Tibial artery (tissue), 4 donors: ENCODE measurements at places on chromosomes 11 and 22.

- DNase-seq: peak; percentile 88
Measured at GRCh38 chr11:12411806-12412727, 34.7 kb downstream of the PARVA start.

DNA sequence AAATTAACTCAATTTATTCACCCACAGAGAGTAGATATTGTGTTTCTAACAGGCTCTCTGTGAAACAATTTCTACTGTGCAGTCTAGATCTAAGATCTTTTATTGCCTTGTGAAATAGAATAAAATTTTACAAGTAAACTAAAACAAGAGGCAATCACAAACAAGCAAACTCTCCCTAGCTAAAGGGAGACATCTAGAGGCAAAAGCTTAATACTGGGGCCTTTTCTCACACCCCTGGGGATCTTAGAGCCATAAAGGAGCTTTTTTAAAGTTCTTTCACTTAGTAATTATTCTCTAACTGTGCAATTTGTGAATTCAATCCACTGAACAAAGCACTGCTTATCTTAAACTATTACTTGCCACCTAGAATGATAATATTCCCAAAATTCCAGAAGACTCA is 19.7 kb downstream of the ALG9 start:
- no peak for DNase-seq

GRCh38 chr11:132409573-132410355 is 1039.3 kb downstream of the NTM start:
- no peak for DNase-seq

DNA sequence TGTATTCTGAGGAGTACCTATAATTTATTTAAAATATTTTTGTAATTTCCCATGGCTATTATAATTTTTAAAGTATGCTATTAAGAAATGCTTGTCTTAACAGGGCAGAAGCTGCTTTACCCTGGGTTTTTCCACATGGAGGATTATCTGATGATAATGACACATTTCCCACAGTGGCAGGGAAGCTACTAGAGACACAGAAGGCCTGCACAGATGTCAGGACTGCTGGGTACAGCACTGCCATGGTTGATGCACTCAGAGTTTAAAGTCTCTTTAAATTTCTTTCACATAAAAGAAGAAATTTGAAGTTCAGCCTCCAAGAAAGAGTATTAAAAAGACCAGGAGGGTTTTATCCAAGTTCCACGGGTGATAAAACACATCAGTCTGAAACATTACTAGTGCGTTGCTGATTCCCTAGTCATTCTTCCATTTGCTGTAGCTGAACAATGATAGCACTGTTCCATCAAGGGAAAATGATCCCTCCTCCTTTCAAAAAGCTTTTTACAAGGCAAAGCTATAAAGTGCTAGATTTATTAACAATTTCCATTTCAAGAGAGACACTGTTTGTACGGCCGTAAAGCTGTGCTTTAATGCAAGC is 363.0 kb downstream of the CNTN5 start:
- DNase-seq: no peak

GRCh38 chr11:129785383-129786111 is 30.1 kb upstream of the TMEM45B start:
- DNase-seq: no peak

GRCh38 chr11:33214187-33214586 is 43.0 kb upstream of the HIPK3 start:
- no peak for DNase-seq

DNA sequence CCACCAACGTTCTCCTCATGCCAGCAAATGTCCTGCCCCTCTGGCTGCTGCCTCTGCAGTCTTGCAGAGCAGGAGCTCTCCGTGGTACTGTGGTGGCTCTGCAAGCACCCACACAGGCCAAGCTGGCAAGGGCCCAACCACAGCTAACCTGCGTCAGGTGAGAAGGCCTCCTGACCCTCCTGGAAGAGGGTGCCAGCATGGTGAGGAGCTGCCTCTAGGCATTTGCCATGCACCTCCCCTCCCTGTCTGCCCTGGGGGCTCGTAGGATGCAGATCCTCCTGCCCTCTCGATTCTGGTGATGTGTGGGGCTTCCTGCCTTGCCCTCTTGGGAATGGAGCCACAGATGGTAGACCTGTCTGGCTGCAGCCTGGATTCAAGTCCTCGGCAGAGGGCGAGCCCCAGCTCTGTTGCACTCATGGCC is 1408.8 kb downstream of the TBC1D22A start:
- no peak for DNase-seq

- no peak for DNase-seq
Measured at GRCh38 chr22:36901411-36902142, 11.9 kb upstream of the CSF2RB start.

- no peak for DNase-seq
Measured at GRCh38 chr11:27882066-27882697, 181.9 kb upstream of the BDNF start.

DNA sequence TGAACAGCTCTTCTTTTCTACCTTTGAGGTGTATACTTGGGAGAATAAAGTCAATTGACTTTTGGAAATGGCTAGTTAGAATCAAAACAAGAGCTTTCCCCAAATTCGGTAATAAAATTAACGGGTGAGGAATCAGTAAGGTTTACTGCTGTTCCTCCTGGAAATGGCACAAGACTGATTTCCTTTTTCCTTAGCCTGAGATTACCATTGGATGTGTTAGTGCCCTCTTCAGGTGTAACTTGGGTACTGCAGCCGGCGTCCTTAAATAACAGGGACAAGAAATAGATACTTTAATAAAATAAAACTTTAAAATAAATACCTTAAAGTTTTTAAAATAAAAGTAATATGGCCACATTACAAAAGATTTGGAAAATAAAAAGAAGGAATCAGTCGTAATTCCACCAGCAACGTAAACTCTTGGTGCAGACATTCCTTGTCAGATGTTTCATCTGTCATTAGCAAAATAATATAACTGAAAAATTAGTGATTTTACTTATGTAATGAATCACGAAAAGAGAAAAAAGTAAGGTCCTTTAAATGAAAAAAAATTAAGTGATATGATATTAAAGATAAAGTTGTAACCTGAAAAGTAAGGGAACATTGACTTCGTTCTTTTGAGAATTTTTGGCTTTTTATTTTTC is 29.7 kb downstream of the ZFTA start:
- peak; percentile 76 for DNase-seq

GRCh38 chr11:86797133-86797532 is 3.2 kb upstream of the PRSS23 start:
- DNase-seq: no peak

- DNase-seq: no peak
Measured at GRCh38 chr22:39468487-39469325, 11.9 kb downstream of the MGAT3 start.

DNA sequence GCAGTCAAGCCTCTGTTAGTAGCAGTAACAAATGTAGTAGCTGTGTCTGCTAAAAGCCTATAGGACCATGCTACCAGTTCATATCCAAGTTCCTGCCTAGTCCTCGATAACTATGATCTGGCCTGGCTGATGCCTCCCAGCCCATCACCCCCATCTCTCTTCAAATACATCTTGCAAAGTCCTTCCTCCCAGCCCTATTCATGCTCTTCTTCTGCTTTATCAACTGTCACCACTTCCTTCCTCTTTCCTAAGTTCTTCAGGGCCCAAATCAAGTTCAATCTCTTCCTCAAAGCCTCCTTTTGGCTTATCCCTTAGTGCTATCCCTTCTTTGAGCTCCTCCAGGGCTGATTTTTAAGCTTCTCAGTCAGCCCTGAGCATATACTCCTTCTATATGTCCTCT is 150.9 kb upstream of the THY1 start:
- DNase-seq: no peak

DNA sequence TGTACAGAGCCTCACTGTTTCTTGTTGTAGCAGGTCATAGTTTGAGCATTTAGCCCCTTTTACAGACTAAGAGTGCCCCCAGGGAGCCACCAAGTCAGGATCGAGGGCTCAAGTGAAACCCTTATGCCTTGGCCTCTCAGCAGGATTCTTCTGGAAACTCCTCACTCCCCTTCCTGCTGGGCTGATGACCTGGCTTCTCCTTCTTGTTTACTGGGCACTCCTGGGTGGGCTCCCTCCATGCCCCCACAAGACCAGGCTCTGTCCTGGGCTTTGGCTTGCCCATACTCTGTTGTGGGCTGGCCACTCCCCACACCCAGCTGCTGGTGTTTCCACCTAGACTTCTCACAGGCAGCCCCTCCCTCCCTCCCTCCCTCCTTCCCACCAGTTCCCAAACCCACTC is 69.6 kb downstream of the MED15 start:
- no peak for DNase-seq

GRCh38 chr22:49726022-49726681 is 101.5 kb downstream of the BRD1 start:
- no peak for DNase-seq

DNA sequence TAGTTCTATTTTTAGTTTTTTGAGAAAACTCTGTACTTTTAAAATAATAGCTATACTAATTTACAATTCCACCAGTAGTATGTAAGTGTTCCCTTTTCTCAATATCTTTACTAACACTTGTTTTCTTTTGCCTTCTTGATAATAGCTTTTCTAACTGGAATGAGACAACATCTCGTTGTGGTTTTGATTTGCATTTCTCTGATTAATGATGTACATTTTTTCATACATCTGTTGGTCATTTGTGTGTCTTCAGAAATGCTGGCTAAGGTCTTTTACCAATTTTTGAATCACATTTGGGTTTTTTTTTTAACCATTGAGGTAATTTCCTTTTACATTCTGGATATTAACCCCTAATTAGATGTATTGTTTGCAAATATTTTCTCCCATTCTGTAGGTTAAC is 258.9 kb downstream of the DYNC2H1 start:
- no peak for DNase-seq

GRCh38 chr22:41274856-41275255 is 11.1 kb downstream of the RANGAP1 start:
- no peak for DNase-seq

DNA sequence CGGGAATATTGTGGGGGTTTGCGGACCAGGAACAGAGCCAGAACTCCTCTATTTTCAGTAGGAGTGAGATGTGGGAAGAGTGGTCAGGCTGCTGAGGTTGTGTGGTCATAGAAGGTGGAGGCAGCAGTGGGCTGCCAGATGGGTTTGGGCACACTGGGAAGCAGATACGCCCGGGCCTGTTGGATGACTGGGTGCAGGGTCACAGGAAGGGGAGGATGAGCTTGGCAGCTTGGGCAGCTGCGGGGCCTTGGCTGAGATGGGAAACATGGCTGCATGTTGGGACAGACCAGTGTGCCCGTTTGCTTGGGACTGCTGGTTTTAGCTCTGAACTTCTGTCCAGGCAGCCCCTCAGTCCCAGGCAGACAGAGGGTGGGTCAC is 11.4 kb downstream of the SHANK3 start:
- DNase-seq: no peak

- no peak for DNase-seq
Measured at GRCh38 chr22:17911312-17911705, 113.1 kb downstream of the MICAL3 start.

DNA sequence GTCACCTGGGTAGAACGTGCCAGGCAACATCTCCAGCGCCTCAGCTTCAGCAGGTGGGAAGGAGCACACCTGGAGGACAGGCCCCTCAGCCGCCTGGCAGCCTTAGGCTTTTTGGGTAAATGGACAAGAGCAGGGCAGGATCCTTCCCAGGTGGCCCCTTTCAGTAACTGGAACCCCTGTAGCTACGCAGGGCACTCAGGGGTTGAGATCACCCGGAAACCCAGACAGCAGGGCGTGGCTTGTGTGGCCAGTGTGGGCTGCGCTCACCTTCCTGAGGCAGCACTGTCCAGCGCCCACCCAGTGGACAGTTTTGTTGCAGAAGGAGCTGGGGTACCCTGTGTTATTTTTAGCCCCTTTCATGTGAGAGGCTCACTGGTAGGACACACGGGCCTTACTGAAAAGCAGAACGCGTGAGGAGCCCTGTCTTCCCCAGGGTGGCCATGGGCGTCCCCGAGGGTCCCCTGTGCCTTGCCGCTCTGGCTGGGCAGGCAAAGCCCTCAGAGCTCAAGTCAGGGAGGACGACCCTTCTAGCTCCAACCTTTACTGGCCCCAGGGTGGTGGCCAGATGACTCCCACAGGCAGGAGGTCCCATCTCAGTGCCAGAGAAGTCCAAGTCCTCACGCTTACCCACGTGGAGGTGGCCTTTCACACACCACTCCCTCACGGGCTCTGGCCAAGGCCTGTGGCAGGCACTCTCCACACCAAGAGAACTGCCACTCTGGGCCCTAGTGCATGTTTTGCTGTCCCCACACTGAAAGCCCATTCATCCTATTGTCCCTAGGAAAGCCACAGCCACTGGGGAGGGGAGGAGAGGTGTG is 75.8 kb downstream of the CTTN start:
- DNase-seq: no peak

- no peak for DNase-seq
Measured at GRCh38 chr11:74543991-74544390, 48.4 kb upstream of the POLD3 start.

DNA sequence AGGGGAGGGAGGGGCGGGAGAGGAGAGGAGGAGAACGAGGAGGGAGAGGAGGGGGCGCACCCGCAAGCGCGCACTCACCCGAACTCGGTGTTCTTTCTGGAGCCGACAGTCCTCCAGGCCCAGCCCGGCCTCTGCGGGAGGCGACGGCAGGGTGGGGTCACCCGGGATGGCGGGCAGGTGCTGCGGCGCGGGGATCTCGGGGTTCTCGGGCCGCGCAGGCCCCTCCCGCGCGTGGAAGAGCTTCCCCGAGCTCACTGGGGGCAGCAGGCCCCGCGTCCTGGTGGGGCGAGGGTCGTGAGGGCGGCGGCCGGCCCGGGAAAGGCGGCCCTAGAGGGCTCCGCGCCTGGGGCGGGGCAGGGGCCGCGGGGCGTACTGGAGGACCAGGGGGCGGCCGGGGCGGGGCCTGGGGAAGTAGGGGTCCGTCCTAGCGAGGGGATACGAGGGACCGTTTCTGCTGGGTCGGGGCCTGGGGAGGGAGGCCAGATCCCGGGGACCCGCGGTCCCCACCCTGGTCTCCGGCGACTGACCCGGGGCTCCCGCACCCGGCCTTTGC is 5.2 kb downstream of the LMNTD2 start:
- no peak for DNase-seq

GRCh38 chr11:75371949-75372876 is 20.8 kb upstream of the ARRB1 start:
- DNase-seq: no peak

- DNase-seq: no peak
Measured at GRCh38 chr22:30214703-30215407, 31.7 kb downstream of the LIF start.

GRCh38 chr22:23787600-23787896 is 782 bp downstream of the SMARCB1 start:
- no peak for DNase-seq

DNA sequence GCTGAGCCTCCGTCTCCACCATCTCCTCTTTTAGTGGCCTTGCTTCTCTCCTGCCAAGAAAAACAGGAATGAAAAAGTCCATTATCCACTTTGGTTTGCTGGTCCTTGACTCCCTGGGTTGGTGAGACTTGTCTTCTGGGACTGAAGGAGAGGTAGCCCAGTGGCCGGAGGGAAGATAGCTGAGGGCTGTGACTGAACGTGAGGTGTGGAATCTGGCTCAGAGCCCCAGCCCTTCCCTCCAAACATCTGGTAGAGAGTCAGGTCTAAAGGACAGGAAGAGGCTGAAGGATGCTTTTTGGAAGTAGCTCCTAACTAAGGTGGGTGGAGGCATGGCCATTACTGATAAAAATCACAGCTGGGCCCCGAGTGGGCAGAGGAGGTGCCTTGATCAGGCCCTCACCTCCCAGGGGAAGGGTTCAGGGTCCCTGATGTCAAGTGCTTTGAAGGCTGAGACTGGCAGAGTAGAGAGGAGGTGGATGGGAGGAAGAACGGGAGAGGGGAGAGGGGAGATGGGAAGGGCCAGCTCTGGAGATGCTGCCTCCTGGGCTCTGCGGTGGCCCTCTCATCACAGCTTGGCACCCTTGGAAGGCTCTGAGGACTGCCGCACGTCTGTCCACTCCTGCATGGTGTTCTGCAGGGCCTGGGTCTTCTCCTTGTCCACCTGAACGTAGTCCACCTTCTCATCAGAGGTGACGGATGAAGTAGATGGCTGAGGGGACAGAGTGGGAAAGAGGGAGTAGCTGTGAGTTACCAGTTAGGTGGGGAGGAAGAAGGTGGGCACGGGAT is 30.2 kb downstream of the USP35 start:
- no peak for DNase-seq
